ENCODE measurements at places on chromosomes 1 and 21. TPM values are rescaled to one million over a fixed set of nuclear protein-coding genes. Genes with fewer than 3 reads are reported as not detected.
A peak's percentile ranks its signal among the peaks of the same experiment; 100 is the strongest.

GRCh38 chr1:198628067-198628455 lies 10.8 kb upstream of the PTPRC start:
- no peaks in the 10 kb centered on the region for H3K36me3 ChIP-seq
- H3K4me3 ChIP-seq = no peak overlapping the region
- no peaks in the 10 kb centered on the region for H3K27me3 ChIP-seq

- no peak overlapping the region for H3K4me3 ChIP-seq
- H3K4me1 ChIP-seq = no peaks in the 10 kb centered on the region
- peaks cover 38% of the 10 kb centered on the region for H3K27me3 ChIP-seq
- no peak for DNase-seq
These were observed 95.1 kb downstream of the TAS1R2 start for GRCh38 chr1:18764362-18764761.

DNA sequence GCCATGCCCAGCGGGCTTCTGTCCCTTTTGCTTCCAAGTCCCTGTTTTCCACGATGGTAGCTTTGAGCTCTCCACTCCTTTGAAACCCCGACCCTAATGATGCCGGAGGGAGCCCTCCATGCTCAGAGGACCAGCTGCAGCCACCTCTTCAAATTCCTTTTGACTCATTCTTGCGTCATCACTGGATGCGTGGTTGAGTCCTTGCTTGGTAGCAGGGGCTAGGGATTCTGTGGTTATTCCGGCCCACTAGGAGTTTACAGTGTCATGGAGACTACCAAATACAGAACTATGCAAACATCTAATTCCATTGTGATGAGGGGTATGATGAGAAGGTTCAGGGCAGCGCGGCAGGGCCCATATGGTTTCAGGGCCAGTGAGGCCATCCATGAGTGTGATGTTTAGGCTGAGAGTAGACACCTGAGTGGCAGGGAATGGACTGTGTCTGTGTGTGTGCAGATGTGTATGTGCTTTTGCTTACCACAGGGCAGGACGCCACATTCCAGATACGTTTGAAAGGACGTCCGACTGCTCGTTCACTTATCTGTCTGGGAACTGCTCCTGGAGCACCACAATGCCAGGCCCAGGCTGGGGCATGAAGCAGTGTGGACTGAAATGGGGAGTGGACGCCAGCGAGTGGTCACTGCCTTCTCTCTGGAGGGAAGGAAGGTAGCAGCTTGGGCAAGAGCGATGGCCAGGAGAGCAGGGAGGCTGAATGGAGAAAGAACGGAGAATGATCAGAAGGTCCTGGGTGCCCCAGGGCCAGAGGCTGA lies 30.4 kb upstream of the ZBTB21 start:
- no peak overlapping the region for H3K4me3 ChIP-seq
- H3K36me3 ChIP-seq = no peaks in the 10 kb centered on the region
- H3K27me3 ChIP-seq = no peaks in the 10 kb centered on the region
- 0 out of 2 replicates have a peak, but pooled peaks cover 6% of the 10 kb centered on the region for H3K4me1 ChIP-seq
- no peak overlapping the region for H3K27ac ChIP-seq
- no peak for DNase-seq

DNA sequence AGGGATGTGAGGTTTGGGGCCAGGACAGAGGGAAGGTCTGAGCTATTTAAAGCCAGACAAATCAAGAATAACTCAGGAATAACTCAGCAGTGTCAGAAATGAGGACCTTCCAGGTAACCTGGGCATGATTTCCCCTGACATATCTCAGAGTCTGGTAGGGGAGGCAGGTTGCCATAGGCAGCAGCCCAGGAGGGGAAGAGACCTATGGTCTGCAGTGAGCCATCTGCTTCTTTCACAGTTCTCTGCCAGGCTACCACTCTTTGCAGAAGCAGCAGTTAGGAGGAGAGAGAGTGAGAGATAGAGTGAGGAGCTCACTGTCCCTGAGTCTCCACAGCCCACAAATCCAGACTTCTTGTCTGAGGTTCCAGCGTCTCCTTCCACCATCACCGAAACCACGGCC lies 6.3 kb upstream of the VSIG8 start:
- no peak overlapping the region for H3K27ac ChIP-seq
- H3K4me3 ChIP-seq = no peak overlapping the region
- no peak for DNase-seq
- no peaks in the 10 kb centered on the region for H3K36me3 ChIP-seq
- H3K4me1 ChIP-seq = peaks cover 4% of the 10 kb centered on the region

- H3K4me1 ChIP-seq = no peaks in the 10 kb centered on the region
- H3K27ac ChIP-seq = no peak overlapping the region
- H3K4me3 ChIP-seq = no peak overlapping the region
- no peaks in the 10 kb centered on the region for H3K36me3 ChIP-seq
- H3K27me3 ChIP-seq = peaks cover 25% of the 10 kb centered on the region
- no peak for DNase-seq
These were observed 15.0 kb upstream of the PSMB2 start for GRCh38 chr1:35656148-35656862.

- no peak overlapping the region for H3K4me3 ChIP-seq
- no peaks in the 10 kb centered on the region for H3K36me3 ChIP-seq
- peaks cover 16% of the 10 kb centered on the region for H3K4me1 ChIP-seq
- DNase-seq = no peak
These were observed 1.1 kb upstream of the ABCD3 start for GRCh38 chr1:94416901-94417727.

DNA sequence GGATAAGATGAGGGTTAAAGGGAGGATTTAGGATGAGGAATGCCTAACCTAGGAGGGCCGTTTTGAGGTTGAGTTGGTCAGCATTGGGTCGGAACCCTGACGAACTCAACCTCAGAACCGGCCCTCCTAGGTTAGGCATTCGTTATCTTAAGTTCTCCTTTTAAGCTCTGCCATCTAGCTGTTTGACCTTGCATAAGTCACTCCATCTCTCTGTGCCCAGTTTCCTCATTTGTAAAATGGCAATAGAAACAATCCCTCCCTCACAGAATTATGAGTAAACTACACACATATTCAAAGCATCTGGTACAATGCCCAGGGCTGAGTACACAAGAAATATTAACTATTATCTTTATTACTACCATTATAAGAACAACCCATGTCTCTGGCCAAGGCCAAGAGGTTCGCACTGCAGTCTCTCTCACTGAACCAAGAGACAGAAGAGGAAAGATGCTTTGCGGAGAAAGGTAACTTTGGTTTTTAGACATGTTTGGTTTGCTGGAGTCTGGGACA lies 4.8 kb downstream of the ABCB10 start:
- 0 out of 2 replicates have a peak overlapping the region, but pooled peaks have one; percentile 12 for H3K27ac ChIP-seq
- DNase-seq = no peak
- H3K4me1 ChIP-seq = peaks cover 26% of the 10 kb centered on the region
- no peaks in the 10 kb centered on the region for H3K36me3 ChIP-seq
- H3K27me3 ChIP-seq = no peaks in the 10 kb centered on the region
- no peak overlapping the region for H3K4me3 ChIP-seq

DNA sequence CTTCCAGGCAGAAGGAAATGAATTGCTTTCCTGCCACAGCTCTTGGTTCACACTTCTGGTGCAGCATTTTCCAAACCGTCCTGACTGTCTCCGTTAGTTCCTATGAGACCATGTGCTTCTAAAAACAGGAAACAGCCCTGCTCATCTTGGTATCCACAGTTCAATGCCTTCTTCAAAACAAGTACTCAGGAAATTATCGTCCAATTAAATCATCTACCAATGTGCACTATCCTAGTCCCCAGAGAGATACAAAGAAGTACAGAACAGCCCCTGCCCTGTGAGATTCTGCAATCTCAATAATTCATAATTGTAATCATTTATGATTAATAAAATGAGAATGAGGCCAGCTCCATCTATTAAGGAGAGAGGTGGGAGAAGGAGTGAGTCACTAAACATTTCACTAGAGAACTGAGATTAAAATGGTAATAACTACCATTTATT lies 11.2 kb downstream of the CLEC20A start:
- H3K4me1 ChIP-seq = peaks cover 7% of the 10 kb centered on the region
- no peak overlapping the region for H3K4me3 ChIP-seq
- no peak for DNase-seq
- 0 out of 2 replicates have a peak overlapping the region, but pooled peaks have one; percentile 13 for H3K27ac ChIP-seq

DNA sequence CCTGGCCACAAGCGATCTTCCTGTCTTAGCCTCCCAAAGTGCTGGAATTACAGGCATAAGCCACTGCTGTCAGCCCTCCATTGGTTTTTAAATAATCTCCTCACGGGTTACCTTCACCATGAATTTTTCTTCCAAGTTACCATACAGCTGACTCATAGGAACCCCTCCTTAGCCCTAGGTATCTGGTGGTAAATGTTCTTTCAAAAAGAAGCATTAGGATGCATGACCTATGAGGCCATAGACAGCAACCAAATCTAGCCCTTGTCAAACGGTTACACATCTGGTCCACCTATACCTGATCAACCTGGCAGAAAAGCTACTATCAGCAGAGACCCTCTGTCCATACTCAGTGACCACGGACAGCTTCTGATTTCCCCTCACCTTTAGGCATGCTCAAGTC lies 12.7 kb upstream of the DEGS1 start:
- H3K27ac ChIP-seq = peak overlapping the region; percentile 63
- H3K27me3 ChIP-seq = peaks cover 2% of the 10 kb centered on the region
- peaks cover 23% of the 10 kb centered on the region for H3K4me1 ChIP-seq
- no peak overlapping the region for H3K4me3 ChIP-seq
- H3K36me3 ChIP-seq = peaks cover 6% of the 10 kb centered on the region

DNA sequence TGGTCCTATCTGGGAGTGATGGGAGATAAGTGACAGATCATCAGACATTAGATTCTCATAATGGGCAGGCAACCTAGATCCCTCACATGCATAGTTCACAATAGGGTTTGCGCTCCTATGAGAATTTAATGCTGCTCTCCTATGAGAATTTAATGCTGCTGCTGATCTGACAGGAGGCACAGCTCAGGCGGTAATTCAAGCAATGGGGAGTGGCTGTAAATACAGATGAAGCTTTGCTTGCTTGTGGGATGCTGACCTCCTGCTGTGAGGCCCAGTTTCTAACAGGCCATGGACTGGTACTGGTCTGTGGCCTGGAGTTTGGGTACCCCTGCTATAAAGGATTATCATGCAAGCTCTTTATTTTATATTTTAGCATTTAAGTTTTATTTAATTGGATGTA lies 72.0 kb downstream of the ZMYM4 start:
- peaks cover 2% of the 10 kb centered on the region for H3K4me1 ChIP-seq
- peaks cover 10% of the 10 kb centered on the region for H3K36me3 ChIP-seq
- H3K27me3 ChIP-seq = no peaks in the 10 kb centered on the region
- DNase-seq = peak; percentile 24
- H3K27ac ChIP-seq = no peak overlapping the region

- peak overlapping the region; percentile 36 for H3K27ac ChIP-seq
- peaks cover under 1% of the 10 kb centered on the region for H3K36me3 ChIP-seq
- H3K4me1 ChIP-seq = peaks cover 18% of the 10 kb centered on the region
- no peak overlapping the region for H3K4me3 ChIP-seq
- DNase-seq = no peak
- no peaks in the 10 kb centered on the region for H3K27me3 ChIP-seq
These were observed 15.2 kb downstream of the GADD45A start for GRCh38 chr1:67700220-67700619.

DNA sequence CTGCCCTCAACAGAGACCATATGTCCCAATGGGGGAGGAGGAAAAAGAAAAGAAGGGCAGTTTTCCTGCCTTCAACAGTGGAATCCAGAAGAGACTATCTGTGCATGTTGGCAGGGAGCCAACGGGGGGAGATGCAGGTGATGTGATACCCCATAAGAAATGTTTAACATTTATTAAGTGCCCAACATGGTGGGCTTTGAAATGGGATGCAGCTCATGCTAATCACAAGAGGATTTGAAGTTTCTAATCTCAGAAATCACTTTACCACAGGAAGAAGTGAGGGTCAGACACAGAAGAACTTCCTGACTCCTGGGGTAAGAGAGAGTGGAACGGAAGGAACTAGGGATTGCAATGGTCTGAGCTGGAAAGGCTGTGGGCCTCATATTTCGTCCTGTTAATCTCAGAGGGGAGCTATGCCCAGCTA lies 16.2 kb downstream of the CSRP1 start:
- no peak overlapping the region for H3K27ac ChIP-seq
- no peak for DNase-seq
- no peaks in the 10 kb centered on the region for H3K27me3 ChIP-seq
- no peak overlapping the region for H3K4me3 ChIP-seq
- H3K36me3 ChIP-seq = peaks cover 6% of the 10 kb centered on the region

- peak overlapping the region; percentile 61 for H3K27ac ChIP-seq
- H3K4me1 ChIP-seq = peaks cover 23% of the 10 kb centered on the region
- no peaks in the 10 kb centered on the region for H3K36me3 ChIP-seq
- H3K4me3 ChIP-seq = no peak overlapping the region
- no peak for DNase-seq
These were observed 319.4 kb upstream of the ST6GALNAC5 start for GRCh38 chr1:76547916-76548315.

Gene NUP133
- total RNA-seq = 73.7 TPM

Gene IVL
- not detected for total RNA-seq

Gene KRTAP13-4
- total RNA-seq = not detected

Gene CD1B
- not detected for total RNA-seq

Gene TRAPPC3
- total RNA-seq = 48.9 TPM

Gene BSND
- 0.30 TPM for total RNA-seq

Gene ATP1A2
- 25.6 TPM for total RNA-seq

Gene ETS2
- 45.0 TPM for total RNA-seq

Gene CYP4B1
- total RNA-seq = 0.39 TPM

Measured in WTC11 (cell line).